ENCODE measurements at places on chromosomes 2 and 18.
A peak's percentile ranks its signal among the peaks of the same experiment; 100 is the strongest.

- DNase-seq = peak; percentile 5
Measured at GRCh38 chr2:80238692-80239469, 65.7 kb downstream of the LRRTM1 start.

- no peak for DNase-seq
Measured at GRCh38 chr2:22887845-22888244, 497.1 kb upstream of the KLHL29 start.

DNA sequence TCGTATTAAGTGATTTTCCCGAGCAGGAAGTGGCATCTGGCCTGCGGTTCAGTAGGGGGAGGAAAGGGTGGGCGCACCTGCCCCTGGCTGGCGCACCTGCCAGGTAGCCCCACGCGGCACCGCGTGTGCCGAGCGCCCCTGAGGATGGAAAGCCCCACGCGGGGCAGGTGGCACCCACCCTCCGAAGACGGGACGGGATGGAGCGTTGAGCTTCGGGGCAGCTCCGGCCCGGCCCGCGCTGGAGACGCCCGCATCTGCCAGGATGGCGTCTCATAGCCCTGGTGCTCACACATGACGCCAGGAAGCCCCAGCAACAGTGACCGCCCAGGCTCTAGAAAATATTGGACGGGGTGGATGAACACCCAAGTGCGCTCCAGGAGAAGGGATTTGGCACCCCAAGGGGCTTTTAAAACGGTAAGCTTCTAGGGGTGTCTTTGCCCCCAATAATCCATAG, 2.5 kb upstream of the NFATC1 start:
- DNase-seq = no peak

GRCh38 chr2:79100285-79100684, 12.5 kb upstream of the REG1B start:
- DNase-seq = no peak

- DNase-seq = no peak
Measured at GRCh38 chr2:38432820-38433606, 55.9 kb upstream of the ATL2 start.

DNA sequence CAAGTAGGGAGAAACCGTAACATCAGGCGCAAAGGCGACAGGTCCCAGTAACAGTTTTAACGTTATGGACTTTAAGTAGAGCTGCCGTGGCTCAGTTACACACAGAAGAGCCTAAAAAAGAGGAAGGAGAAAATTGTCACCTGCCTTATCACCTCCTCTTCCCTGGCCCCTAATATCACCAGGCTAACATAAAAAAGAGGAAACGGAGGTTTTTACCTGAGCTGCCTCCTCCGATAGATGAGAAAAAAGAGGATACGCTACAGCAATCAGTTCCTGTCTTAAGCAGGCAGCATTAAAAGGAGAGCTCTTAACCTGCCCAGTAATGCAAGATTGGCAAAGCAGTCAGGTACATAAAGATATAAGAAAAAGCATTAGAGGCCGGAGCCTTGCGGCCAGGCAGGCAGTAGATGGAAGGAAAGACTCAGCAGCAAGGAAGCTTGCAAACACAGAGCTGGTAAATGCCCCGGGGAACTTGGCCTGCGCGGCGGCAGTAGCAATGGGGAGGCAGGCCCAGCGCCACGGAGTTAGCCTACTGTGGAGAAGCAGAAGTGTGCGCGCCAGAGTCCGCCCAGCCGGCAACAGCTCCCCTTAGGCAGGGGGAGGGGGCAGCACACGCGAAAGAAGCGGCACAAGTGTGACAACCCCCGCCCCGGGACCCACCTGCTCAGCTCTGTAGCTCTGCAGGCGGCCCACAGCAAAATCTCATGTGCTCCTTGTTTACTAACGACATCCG, 116.3 kb upstream of the SCN7A start:
- DNase-seq = no peak

GRCh38 chr2:160884056-160884455, 276.2 kb upstream of the TANK start:
- DNase-seq = no peak

- DNase-seq = no peak
Measured at GRCh38 chr2:237447496-237447895, 33.5 kb upstream of the COL6A3 start.

DNA sequence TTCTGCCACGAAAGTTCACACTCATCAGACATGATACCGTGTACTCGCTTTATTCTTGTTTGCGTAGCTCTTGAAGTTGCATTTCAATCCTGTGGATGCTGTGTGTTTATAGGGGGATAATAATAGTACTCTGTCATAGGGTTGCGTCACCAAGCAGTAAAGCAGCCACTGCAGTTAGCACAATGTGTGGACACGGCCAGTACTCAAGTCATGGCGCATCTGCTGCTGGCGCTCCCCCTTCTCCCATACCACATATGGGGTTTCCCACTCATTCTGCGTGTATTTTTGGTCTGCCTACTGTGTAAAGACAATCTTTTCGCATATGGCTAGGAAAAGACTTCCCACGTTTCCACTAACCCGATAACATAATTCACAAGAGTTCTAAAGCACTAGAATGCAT, 2.1 kb upstream of the ZBTB14 start:
- no peak for DNase-seq

DNA sequence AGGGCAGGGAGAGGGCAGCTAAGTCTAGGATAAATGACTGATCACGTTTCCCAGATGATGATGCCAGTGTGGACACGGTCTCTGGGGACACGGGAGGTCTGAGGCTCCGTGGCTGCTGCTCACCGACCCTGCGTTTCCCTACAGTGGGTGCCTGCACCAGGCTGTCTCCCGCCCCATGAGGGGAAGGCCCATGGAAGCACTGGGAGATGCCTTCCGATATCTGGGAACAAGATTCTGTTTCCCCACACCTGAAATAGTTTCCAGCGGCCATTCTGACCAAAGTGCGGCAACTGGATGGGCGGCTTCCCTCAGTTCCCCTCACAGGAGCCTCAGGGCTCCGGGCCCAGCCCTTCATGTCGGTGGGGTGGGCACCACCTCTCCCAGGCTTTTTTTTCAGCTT, 83.1 kb downstream of the EDAR start:
- DNase-seq = no peak

DNA sequence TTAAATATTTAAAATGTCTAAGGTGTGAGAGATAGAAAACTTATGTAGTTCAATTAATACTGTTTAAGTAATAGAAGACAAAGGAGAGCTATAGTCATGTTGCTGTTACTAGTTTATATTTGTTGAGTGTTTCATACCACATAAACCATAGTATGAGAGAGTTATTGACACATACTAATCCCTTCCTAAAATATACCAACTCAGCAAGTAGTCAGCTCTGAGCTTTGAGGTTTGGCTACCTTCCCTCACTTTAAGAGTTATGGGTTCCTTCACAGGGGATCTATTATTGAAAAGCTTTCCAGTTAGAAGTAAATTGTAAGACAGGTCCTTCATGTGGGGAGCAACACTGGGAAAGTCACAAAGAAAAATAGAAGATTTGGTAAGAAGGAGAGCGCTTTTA, 701.6 kb upstream of the ZEB2 start:
- DNase-seq = no peak

GRCh38 chr18:74378179-74378682, 62.6 kb downstream of the C18orf63 start:
- DNase-seq = no peak

DNA sequence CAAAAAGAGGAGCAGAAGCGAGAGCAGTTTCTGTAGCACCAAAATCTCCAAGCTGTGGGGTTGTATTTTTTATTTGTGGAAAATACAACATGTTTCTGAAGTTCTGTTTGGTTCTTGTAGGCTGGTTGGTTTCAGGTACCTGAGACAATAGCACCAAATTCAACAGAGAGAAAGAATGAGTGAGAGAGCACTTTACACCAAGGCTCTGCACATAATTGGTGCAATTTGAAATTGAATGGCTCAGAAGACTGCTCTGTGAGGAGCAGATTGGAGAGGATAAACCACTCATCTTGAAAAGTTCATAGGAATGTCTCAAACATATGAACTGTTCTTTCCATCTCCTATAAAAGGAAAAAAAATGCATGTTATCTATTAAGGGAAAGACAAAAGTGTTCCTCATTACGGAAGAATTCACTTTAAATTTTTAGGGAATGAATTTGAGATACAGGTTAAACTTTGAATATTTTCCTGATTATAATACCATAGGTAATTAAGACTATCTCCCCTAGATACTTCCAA, 175.1 kb downstream of the ATAD2B start:
- DNase-seq = no peak

DNA sequence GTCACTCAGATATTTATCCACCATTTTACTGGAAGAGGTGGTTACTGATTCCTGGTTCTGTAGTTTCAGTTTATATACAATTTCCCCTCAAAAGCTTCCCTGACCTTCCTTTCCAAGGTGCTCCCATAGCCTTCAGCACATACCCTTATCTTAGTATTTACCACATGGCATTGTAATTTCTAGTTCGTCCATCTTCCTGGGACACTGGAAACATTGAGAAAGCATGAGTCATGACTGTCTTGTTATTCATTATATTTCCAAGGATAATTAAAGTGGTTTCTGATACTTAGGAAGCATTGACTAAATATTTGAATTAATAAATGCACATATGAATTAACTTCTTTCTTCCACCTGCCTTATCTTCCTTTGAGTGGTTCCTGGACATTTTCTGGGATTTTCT, 203.8 kb downstream of the ETAA1 start:
- no peak for DNase-seq

- no peak for DNase-seq
Measured at GRCh38 chr2:85747441-85747840, 6.3 kb upstream of the ATOH8 start.

DNA sequence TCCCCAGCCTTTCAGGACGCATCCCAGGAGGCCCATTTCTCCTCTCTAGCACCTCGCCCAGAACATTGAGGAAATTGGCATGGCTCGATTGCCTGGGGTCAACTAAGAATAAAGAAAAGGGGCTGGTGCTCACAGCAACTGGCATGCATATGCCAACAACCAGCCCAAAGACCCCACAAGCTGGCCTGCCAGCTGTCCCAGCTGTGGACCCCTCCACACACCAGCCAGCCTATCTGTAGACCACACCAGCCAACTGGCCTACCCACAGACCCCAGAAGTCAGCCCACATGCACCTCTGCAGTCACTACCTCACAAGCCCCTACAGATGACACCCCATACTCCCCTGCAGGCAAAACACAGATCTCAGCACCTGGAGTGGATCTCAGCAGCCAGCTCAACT, 123.8 kb upstream of the ID2 start:
- DNase-seq = no peak

- no peak for DNase-seq
Measured at GRCh38 chr2:196431076-196431475, 208.4 kb upstream of the CCDC150 start.

DNA sequence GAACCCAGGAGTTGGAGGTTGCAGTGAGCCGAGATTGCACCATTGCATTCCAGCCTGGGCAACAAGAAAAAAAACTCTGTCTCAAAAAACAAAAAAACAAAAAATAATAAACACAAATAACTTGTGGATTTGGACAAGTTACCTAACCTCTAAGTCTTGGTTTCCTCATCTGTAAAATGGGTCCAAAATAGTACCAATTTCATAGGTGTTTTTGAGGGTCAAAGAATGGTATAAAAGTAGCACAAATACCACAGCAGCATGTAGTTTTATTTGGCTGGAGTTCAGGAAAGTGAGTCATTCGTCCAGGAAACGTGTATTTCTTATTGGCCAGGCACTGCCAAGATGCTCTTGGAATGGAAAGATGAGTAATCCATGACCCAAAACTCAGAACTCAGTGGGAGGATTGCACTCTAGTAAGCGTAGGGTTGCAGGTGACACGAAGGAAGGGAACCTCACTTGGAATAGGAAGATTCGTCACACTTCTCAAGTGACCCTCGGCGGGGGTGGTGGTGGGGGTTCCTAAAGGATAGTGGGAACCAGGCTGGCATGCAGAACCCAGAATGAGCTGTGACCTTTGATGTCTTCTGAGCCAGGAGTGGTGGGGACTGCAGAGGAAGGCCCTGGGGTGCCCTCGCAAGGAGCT, 24.4 kb downstream of the GRHL1 start:
- no peak for DNase-seq

GRCh38 chr2:104834431-104835153, 19.3 kb upstream of the POU3F3 start:
- no peak for DNase-seq

DNA sequence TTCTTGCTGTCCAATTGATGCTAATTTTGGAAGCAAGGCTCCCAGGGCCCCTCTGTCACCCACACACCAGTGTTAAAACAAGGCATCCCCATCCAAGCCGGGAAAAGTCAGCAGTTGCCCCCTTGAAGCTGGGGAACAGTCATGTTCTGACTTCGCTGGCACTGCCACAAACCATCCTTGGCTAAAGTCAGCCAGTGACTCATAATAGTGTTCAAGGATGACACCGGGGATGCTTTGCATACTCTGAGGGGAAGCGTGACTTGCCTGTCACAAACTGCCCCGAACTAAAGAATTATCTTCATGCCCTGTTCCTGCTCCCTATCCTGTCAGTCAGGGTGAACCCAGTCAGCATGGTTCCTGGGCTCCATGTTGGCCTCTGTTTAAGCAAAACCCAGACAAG, 37.0 kb downstream of the TGFA start:
- peak; percentile 51 for DNase-seq

- no peak for DNase-seq
Measured at GRCh38 chr2:179020156-179020750, 29.7 kb downstream of the CCDC141 start.

DNA sequence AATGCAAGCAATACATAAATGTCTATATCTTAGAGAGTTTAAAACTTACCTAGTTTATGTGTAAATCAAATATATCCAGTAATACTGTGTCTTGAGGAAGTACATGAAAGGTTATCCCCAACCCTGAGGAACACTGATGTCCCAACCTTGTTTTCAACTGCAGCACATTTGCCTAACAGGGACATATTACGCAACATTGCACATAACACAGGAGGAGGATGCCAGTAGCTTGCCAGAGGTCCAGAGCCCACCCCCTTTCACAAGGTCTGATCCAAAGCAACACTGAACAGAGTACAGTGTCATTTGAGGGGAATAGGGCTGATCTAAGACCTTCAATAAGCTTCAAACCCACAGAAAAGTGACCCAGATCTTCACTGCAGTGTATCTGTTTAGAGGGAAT, 678.5 kb downstream of the ARHGAP15 start:
- DNase-seq = no peak

DNA sequence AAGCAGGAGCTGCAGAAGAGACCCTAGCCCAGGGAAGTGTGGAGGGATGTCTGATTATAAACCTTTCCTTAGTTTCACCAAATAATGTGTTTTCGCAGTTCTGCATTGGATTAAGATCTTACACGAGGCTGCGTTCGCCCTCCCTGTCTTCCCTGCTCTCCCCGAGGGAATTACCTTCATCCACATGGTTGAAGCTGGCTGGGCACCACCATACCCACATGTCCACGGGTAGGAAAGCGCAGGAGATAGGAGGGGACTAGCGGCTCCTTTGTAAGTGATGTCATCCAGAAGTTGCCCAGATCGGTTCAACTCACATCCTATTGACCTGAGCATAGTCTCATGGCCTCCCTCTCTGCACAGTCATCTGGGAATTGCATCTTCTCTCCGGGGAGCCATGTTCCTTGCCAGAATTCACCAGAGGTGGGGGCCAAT, 1.1 kb downstream of the TTL start:
- DNase-seq = no peak

- no peak for DNase-seq
Measured at GRCh38 chr2:234673961-234674759, 177.3 kb upstream of the ARL4C start.

Measured in GM12891 (cell line).